ENCODE measurements at places on chromosomes 2 and 18. TPM values are rescaled to one million over a fixed set of nuclear protein-coding genes. Genes with fewer than 3 reads are reported as not detected.

Gene FEV
- total RNA-seq: not detected

Gene CDH19
- not detected for total RNA-seq

Gene MFSD2B
- not detected for total RNA-seq

- no peak for DNase-seq
These were observed 84.1 kb upstream of the EPC2 start for GRCh38 chr2:148560496-148560895.

DNA sequence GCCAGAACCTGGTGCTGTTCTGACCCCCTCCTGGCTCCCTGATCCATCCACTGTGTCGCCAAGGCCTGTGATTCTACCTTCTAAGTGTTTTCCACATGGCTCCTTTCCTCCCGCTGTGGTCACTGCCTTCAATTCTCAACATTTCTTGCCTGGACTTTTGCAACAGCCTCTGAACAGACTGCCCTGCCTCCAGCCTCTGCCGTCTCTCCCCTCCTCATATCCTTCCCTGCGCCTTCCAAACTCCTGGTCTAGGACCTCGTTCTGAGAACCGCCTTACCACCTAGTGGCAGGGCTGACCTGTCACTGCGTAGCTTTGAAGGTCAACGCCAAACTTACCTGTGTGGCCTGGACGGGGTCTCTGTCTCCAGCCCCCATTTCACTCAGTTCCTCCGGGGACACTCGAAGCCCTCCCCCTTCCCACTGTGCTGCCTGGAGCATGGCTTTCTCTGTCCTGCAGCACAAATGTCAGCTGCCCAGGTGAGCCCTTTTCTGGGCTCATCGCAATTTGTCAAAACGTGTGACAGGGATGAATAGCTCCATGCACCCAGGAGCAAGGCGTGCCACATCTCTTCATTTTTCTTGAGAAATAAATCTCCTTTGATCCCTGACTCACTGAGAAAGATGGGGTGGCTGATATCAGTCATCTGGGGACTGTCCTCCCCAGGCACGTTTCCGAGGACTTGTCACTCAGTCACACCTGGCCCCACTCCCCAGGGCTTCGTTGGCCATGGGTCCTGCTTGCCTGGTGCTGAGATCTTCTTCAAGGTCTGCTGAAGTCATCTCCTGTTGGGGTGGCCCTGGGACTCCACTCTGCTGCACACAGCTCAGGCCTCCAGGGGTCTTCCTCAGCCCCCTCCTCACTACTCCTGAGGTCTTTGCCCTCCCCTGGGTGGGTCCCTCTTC, 46.7 kb downstream of the LDLRAD4 start:
- no peak for DNase-seq

Gene CFAP65
- 0.26 TPM for total RNA-seq

DNA sequence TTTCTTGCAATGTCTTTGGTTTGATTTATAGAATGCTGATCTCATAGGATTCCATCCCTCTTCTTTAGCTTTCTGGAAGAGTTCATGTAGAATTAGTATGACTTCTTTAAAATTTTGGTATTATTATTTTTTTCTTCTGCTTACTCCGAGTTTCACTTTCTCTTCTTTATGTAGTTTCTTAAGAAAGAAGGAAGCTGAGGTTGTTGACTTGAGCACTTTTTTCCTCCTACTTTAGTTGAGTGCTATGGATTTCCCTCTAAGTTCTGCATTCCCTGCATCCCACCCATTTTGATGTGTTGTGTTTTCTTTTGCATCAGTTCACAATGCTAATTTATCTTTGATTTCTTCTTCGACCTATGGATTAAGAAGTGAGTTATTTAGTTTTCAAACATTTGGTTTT, 78.9 kb upstream of the SPRED2 start:
- DNase-seq: no peak

- peak; percentile 30 for DNase-seq
These were observed 69.0 kb downstream of the CTAGE1 start for GRCh38 chr18:22348521-22349316.

- DNase-seq: no peak
These were observed 25.0 kb downstream of the WIPF1 start for GRCh38 chr2:174572556-174572955.

DNA sequence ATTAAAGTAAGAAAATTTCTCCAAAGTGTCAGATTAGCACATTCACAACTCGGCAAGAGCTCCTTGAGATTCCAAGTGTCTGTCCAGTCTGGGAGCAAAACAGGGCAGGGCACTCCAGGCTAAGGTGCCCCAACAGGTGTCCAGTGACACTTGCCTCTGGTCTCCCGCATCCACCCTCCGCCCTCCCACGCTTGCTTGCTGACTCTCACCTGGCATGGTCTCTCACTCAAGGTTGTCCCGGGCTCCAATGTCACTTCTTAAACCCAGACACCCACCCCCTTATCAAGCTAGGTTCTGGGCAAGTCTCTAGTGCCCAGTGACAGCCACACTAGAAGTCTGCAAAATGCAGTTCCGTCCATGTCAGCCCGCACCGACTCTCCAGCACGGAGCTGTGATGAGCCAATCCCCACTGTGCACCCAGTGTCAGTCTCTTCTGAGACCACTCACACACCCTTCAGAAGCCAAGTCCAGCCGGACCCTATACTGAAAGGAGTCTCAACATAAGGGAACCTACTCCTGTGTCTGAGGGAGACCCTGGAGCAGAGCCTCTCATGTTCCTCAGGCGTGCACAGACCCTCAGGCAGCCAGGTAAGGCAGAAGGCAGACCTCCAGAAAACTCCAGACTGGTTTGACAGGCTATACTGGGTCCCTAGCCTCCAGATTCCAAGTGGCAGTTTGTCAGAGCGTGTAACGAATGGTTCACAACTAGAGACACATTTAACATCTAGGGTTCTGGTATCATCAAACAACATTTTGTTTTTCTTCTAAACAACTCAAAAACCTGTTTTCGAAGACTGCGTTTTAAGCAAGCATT, 45.6 kb downstream of the HDLBP start:
- DNase-seq: no peak

GRCh38 chr2:177998006-177998405, 74.6 kb downstream of the PDE11A start:
- DNase-seq: peak; percentile 72

DNA sequence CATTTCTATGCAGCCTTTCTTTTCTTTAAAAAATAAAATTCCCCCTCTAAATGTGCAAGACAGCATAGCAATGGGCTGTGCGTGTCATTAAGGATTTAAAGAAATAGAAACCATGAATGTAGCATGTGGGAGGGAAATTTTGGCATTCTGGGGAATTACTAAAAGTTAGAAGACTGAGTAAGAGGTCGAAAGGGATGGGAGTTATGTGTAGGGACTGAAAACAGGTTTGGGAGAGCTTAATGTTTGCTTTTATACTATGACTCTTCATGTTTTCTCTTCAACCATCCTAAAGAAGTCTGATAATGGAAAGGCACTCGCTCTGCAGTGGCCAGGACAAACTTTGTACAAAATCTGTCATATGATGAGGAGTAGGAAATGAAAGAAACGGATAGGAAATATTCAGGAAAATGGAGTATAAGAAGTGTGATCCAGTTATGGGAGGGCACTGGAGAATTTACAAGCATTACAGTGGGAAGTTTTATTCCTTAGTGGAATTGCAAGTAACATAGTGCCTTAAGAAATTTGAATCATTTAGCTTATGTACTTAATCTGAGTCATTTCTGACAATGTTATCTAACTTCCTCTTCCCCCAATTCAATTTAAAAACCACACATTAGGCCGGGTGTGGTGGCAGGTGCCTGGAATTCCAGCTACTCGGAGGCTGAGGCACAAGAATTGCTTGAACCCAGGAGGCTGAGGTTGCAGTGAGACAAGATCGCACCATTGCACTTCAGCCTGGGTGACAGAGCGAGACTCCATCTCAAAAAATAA, 20.6 kb downstream of the TMEM87B start:
- DNase-seq: peak; percentile 77

Gene HOXD12
- total RNA-seq: not detected

DNA sequence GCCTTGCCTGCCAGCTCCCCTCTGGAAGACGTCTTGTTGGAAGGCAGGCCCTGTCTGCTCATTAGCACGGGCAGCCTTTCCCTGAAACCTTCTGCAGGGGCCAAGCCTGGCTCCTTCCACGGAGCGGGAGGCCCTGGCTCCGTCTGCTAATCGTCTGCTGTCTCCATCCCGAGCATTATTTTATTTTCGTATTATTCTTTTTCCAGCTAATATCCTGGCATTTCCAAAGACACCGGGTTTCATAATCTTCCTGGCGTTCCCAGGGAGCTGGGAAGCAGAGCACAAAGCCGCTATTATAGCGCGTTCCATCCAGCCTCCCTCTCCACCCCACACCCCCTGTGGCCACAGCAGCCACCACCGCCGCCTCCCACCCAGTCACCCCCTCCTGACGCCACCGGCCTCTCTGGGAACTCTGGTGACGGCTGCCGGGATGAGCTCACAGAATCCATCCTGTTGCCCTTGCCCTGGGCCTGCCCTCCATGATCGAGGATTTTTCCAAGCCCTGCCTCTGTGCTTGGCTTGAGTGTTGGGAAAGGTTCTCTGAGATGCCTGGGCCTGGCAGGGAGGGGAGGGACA, 125.5 kb downstream of the DYSF start:
- no peak for DNase-seq

Gene CFAP53
- 0.86 TPM for total RNA-seq

- DNase-seq: no peak
These were observed 271.8 kb downstream of the SUCLG1 start for GRCh38 chr2:84187258-84187657.

DNA sequence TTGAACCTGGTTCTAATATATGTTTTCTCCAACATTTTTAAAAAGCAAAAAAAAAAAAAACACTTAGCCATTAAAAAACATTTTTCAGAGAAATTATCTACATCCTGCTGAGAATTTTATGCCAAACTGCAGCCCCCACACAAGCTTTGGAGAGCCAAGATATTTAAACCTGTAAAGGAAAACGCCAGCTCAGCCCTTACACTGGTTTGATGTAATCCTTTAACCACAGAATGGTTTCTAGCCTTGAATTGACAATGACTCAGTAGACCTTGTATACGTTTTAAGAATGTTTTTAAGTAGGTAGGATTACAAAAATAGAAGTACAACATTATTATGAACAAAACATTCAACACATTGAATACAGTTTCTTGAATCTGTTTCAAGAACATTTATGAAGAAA, 113.6 kb downstream of the BABAM2 start:
- DNase-seq: peak; percentile 68

DNA sequence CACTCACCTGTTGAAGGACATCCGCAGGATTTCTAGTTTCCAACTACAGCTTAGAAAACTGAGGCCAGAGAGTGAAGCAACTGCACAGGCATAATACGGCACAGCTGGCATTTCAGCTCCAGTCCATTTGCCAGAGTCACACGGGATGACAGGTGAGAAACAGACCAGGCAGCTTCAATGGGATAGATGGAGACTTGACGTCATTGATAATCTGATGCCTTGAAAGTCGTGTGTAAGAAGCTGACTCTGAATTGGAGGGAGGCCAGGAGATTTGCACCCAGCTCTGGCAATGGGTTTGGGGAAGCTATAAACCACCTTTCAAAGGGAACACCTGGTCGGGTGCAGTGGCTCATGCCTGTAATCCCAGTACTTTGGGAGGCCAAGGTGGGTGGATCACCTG, 12.4 kb upstream of the DNMT3A start:
- DNase-seq: no peak

Gene PROC
- total RNA-seq: 2.7 TPM

DNA sequence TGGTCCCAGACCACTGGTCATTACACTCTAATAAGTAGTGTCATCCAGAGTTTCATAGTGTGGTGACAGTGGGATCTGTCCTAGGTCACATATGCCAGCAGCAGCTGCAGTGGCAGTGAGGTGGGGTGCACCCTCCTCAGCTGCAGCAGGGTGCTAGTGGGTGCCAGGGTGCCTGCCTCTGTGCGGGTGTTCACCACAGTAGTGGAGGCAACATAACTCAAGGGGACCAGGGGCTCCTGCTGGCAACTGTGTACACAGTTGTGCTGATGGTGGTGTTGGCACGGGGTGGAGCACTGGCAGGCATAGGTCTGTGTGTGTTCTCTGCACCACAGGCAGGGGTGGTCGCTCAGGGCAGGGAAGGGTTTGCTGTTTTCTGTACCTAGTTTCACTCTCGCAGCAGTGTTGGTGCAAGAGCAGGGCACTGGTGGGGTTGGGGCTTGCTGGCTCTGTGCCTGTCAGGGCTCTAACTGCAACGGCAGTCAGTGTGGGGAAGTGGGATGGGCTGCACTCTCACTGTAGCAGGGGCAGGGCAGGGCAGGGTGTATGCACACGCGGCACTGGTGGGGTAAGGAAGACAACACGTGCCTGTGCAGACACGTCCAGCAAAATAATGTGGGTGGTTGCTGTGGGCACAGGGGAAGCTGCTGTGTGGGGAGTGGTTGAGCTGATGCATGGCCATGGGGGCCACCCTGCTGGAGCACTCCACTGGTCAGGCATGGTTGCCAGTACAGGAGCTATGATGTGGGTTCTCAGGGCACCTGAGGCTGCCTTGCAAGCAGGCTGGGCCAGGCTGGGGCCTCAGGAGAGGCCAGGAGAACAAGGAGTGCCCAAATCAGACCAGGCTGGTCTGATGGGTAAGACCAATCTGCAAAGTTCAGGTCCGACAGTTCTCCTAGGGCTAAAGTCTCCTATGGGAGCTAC, 226.6 kb downstream of the MEIS1 start:
- DNase-seq: no peak

DNA sequence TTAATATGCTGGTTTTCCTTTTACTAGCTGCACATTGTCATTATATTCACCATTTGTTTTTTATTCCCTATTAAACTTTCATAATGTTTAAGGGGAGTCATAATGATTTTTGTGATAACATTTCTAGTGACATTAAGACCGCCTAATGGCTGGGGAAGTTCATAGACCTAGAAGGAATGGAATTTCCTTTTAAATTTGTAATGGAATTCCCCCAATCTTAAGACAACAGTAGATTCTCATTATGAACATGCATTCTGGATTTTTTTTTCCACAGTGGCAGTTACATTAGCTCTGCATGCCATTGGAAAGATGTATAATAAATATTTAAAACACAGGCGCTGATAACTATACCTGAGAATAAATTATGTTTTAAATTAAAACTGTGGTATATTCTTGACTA, 8.4 kb downstream of the YPEL5 start:
- peak; percentile 50 for DNase-seq

- DNase-seq: peak; percentile 83
These were observed 75.9 kb downstream of the SH3BP4 start for GRCh38 chr2:235027558-235028214.

Gene OTOS
- total RNA-seq: not detected

Gene ALKAL2
- total RNA-seq: not detected

Gene CCDC85A
- 14.0 TPM for total RNA-seq

Gene PHOSPHO2
- 13.5 TPM for total RNA-seq

GRCh38 chr2:236762628-236763027, 193.0 kb downstream of the ACKR3 start:
- DNase-seq: peak; percentile 68

DNA sequence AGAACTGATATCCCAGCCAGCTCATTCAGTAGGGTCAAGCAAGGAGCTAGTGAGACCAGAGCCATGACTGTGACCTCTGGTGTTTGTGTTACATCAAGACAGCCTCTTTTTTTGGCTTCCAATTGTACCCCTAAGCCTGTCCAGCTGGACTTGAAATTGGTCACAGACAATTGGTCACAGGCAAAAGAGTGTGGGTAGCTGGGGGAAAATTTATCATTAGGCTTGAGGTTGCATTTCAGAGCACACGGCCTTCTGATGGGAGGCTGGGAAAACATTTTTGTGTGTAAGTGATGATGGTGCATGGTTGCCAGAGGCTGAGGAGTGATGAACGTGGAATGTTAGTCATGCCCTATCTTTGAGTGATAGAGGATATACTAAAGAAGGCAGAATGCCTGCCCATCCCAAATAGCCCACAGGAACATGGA, 285.1 kb upstream of the SLC14A2 start:
- no peak for DNase-seq
